ENCODE measurements at places on chromosomes 12 and 14.
A peak's percentile ranks its signal among the peaks of the same experiment; 100 is the strongest.

DNA sequence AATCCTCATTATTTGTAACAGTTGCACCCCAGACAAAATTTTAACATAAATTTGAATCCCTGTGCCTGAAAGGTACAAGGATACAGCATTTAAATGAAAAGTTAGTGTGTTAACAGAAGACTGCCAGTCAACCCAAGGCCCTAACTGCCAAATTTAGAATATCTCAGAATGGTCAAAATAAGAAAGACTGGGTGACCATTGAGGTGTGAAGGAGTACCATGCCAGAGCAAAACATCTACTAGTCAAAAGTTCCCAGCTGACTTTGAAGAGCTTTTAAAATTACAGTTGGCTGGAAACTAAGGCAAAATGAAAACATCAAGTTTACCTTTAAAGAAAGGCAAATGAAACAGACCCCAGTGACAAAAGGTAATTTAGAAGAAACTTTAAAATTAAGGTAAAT lies 18.4 kb downstream of the SAV1 start:
- no peak for DNase-seq

- DNase-seq: no peak
These were observed 72.1 kb downstream of the PLEKHA5 start for GRCh38 chr12:19201661-19202060.

DNA sequence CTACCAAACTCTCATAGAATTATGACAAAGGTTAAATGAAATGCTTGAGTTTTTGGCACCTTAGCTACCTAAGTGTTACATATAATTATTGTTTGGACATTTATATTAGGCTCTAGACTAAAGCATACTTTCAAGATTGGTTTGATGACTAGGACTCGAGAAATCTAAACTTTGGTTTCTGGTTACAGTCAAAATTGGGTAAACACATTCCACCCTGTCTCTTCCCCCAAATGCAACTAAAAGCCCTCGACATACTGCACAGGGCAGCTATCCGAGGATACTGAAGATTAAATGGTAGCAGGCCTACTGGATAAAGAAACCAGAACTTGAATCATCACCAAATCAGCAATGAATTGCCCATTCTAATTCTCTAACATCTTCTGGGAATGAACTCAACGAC lies 369.1 kb downstream of the PRKD1 start:
- no peak for DNase-seq

DNA sequence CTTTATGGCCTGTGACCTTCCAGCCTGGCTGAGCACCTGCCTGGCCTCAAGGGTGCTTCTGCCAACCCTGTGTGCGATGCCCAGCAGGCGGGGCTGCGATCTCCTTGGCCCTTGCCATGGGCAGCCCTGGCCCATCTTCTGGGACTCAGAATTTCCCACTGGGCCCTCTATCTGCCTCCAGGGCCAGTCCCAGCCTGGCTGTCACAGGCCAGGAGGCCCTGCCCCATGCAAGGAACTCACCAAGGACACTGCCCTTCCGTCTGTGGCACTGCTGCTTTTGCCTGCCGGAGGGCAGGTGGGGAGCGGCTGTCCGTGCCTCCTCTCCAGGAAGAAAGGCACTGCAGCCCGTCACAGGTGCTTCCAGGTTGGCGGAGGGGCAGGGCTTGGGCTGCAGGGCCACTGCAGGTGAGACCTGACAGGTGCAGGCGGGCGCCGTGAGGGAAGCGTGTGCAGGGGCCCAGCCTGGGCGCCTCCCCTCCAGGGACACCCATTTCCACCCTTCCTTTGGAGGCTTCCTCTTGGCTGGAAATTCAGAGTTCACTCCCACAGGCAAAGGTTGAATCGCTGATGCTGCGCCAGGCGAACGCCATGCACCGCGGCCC lies 177.8 kb downstream of the KIF26A start:
- no peak for DNase-seq

DNA sequence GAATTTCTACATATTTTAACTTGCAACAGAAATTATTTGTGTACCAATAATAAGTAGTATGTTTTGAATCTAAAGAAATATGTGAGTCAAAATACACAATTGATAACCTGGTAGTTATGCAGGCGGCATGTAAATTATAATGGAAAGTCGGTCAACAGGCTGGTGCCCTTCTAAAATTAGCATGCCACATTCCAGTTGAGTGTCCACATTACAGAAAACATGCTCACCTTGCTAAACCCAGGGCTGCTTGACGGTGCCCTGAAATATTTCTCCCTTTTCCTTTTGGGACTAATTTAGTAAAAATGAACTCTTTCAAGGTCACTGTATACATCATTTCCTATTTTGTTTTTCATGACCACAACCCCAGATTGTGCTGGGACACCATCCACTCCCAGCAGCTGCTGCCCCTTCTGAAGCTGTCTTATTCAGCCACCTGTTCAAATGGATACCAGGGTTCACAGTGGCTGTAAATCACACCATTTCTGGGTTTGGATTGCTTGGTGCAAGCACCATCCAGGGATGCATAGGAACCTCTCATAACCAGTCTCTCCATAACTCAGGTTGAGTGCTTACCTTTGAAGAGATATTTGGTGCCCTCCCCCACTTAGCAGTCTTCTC lies 110.6 kb downstream of the ANO6 start:
- DNase-seq: no peak

DNA sequence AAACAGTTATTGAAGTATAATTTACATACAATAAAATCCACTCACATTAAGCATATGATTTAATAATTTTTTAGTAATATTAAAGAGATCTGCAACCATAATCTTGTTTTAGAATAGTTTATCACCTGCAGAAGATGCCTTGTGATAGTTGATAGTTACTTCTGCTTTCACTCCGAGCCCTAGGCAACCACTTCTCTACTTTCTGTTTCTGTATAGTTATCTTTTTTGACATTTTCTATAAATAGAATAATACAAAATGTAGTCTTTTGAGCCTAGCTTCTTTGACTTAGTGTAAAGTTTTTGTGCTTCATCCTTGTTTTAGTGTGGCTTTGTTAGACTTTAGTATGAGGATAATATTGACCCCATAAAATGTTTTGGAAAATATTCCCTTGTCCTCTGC lies 111.0 kb downstream of the MNAT1 start:
- no peak for DNase-seq

GRCh38 chr12:106235770-106236169 lies 12.1 kb downstream of the CKAP4 start:
- no peak for DNase-seq

DNA sequence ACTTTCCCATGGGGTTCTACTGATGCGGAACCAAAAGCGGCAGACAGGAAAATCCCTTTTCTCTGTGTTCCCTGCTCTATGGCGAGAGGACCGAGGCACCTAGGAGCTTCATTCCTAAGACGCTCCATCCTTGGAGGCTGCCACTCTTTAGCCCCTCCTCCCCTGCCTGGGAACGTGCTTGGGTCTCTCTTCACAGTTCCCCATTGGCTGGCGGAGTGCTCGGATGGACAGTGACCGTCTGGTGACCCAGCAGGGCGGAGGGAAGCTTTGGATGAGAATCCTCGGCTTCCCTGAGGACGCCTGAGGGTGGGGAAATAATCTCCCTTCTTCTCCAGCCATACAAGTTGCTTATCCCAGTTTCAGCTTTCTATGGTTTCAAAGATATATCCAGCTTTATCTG lies 37.3 kb downstream of the KCNA5 start:
- DNase-seq: no peak

GRCh38 chr14:66624336-66624937 lies 116.5 kb downstream of the GPHN start:
- no peak for DNase-seq

DNA sequence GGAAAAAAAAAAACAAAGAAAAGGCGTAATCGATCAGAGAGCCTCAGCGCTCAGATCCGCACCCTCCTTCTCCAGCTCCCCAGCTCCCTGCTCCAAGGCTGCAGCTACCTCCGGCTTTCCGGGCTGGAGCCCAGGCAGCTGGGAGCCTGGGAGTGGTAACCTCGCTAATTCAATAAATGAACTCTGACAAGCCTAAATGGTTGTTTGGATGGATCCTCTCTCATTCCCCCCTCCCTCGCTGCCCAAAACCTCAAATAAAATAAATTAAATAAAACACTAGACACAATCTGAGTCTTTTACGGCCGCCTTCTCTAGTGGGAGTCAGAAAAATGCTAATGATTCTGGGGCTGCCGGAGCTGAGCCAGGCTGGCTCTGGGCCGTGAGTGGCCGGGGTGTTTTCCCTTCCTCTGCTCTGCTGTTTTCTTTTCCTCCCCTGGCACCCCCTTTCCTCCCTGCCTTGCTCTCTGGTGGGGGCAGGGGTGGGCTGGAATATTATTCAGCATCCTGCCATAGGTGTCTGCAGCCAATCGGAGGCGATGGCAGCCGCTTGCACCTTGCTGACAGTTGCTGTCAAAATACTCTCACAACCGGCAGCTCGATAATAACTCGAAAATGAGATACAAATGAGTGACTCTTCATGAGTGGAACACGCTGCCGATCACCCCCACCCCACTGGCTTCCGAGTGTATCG lies 76.1 kb downstream of the RBM19 start:
- DNase-seq: no peak

DNA sequence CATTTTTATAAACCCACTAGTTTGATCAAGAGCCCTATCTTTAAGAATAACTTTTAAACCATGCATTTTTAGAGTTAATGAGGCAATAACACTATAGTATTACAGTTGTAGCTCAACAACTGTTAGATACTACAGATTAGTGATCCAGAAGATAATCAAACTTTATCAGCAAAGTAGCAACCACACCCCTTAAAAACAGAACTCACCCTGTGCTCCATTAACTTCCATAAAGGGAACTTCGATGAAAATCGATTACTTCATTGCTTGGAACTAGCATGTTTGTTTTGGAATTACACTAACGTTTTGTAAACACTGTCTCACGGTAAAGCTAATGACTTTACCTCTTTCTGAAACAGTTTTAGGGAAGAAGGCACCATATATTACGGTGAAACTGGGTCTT lies 1.4 kb downstream of the SGPP1 start:
- no peak for DNase-seq

- DNase-seq: no peak
These were observed 19.3 kb upstream of the FKBP4 start for GRCh38 chr12:2775431-2775830.

DNA sequence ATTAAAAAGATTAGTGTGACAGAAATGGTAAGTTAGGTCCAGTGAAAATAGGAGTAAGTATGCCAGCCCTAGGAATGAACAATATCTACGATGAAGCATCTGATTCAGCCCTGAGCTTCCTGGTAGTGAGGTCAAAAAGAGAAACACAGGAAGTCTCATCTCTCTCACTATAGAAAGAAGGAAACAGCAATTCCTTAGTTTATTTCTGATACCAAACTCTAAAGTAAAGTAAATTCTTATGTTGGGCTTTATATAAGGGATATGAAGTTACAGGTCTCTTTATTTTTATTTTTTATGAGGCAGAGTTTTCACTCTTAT lies 76.7 kb upstream of the RFLNA start:
- DNase-seq: no peak

GRCh38 chr12:67517181-67517887 lies 131.2 kb upstream of the DYRK2 start:
- DNase-seq: no peak

- DNase-seq: no peak
These were observed 317.5 kb upstream of the KITLG start for GRCh38 chr12:88897723-88898122.

GRCh38 chr14:96666088-96666487 lies 131.1 kb upstream of the VRK1 start:
- DNase-seq: no peak

- DNase-seq: no peak
These were observed 91.0 kb upstream of the EEA1 start for GRCh38 chr12:93019975-93020630.

DNA sequence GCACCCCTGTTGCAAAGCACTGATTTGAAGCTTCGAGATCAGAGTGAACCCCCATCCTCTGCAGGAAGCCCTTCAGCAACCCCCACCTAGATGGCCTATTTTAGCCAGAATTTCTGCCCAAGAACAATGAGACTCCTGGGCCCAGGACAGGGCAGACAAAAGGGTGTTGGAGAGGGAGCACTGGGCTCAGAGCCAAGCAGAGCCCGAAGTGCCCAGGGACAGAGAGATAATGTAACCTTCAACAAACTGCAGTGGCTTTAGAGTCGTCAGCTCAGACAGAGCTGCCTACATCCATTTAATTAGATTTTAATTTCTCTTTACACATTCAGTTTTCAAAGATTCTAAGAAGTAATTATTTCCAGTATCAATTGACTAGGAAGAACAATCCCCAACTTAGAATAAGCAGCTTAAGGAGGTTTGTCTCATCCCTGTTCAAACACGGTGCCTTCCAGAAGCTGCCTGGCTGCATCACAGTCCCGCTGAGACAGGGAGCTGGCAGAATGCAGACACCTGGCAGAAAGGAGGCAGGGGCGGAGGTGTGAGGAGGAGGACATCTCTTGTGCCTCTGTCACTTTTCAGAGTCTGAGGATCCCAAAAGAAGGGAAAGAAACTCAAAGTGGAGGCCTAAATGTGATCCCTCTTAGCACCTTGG lies 504.9 kb upstream of the CCDC196 start:
- DNase-seq: no peak

- no peak for DNase-seq
These were observed 315.7 kb downstream of the NAV3 start for GRCh38 chr12:78146365-78146772.

GRCh38 chr12:99649551-99649950 lies 2.0 kb downstream of the GARIN6 start:
- no peak for DNase-seq

DNA sequence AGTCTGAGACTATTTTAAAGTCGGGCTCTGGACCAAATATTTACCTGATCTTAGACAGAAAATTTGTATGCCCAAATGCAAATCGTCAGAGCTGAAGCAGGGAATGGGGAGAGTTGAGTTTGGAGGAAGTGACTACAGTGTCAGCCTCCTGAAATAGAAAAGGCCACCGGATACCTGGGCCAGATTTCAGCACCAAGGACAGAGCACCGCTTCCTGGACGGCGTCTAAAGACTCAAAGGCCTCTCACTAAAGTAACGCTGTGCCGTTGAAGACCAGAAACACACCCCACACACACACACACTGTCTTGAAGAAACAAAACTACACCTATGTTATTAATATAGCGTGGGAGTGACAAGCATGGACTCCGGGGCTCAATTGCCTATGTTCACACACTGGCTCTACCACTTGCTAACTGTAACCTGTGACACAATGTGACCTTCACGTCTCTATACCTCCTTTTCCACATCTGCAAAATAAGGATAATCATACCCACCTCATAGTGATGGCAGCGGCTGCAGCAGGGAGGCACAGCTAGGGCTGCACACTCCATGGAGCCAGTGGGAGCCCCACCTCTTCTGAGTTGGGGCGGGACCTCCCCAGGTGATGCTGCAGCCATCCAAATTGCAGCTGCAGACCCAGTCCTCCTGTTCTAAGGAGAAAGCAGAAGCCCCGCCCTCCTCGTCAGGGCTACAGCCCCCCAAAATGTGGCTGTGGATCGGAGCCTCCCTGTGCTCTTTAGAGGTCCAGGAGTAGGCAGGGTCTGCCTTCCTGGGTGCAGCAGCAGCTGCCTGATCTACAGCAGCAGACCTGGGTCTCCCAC lies 35.6 kb downstream of the KRT76 start:
- peak; percentile 60 for DNase-seq

- no peak for DNase-seq
These were observed 22.2 kb downstream of the TMEM63C start for GRCh38 chr14:77203611-77204458.
